ENCODE measurements at places on chromosomes 7 and 10. TPM values are rescaled to one million over a fixed set of nuclear protein-coding genes. Genes with fewer than 3 reads are reported as not detected.
A peak's percentile ranks its signal among the peaks of the same experiment; 100 is the strongest.

GRCh38 chr10:4344492-4344994, 481.5 kb upstream of the AKR1E2 start:
- DNase-seq: peak; percentile 29

DNA sequence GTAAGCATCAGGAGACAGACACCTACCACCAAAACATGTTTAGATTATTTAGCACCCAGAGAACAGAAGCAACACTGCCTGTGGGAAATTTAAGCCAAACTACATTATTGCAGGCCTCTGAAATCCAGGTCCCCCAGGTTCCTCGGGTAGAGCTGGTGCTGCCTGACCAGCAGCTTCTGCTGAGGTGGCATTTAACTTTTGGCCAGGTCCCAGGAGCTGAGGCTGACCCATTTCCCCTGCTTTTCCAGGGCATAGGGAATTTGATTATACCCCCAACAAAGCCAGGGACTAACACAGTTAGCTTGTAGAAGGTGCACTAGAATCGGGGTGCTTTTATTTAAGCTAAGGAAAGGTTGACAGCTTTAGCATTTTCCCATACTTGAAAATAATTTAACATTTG, 4.7 kb downstream of the LRRC4 start:
- DNase-seq: no peak

GRCh38 chr7:128363261-128363721, 1.8 kb upstream of the PRRT4 start:
- no peak for DNase-seq

Gene EBLN1
- polyA plus RNA-seq: not detected

DNA sequence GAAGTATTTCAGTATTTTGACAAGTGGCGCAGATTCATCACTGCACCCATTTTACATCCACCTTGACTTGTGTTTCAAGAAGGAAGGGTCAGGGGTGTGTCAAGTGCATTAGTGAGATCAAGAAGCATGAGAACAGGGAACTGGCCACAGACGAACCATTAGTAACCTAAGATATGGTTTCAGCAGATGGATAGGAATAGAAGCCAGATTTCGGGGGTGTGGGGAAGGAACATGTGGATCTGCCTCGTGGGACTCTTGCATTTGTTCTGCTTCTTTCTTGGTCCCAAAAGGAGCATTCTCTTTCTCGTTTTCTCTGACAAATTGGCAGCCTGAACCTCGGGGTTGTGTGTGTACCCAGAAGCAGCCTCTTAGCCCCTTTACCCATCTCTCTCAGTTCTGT, 9.6 kb downstream of the DENND2A start:
- DNase-seq: no peak

DNA sequence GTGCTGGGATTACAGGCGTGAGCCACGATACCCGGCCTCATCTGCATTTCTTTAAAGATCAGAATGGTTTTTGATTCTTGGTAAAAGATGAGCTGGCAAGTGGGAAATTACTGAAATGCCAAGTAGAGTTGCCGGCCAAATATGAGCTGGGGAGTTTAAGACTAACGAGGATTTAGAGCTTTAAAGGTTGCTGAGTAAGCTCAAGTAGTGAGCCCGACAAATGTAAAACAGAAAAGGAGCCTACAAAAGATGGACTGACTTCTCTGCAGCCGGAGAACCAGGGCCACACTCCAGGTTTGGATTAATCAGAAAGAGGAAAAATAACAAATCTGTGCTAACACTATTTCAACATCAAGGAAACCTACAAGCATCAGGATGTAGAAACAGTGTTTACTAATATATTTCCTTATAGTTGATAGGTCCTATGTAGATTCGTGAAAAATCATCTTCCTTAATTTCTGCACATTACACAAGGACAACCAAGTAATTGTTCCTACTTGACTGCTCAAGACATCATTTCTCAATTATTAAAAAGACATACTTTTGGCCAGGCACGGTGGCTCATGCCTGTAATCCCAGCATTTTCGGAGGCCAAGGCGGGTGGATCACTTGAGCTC, 49.6 kb downstream of the MPP7 start:
- no peak for DNase-seq

GRCh38 chr10:49552277-49552676, 13.4 kb upstream of the ERCC6 start:
- DNase-seq: no peak

GRCh38 chr10:6020826-6021225, 41.3 kb downstream of the IL2RA start:
- no peak for DNase-seq

Gene ICA1
- 51.6 TPM for polyA plus RNA-seq

Gene FOXI2
- polyA plus RNA-seq: not detected

- DNase-seq: no peak
Observed at GRCh38 chr7:7118822-7119221, 63.5 kb upstream of the C1GALT1 start.

All from large intestine (tissue), 12 donors.